ENCODE measurements at places on chromosomes 16 and 17.

DNA sequence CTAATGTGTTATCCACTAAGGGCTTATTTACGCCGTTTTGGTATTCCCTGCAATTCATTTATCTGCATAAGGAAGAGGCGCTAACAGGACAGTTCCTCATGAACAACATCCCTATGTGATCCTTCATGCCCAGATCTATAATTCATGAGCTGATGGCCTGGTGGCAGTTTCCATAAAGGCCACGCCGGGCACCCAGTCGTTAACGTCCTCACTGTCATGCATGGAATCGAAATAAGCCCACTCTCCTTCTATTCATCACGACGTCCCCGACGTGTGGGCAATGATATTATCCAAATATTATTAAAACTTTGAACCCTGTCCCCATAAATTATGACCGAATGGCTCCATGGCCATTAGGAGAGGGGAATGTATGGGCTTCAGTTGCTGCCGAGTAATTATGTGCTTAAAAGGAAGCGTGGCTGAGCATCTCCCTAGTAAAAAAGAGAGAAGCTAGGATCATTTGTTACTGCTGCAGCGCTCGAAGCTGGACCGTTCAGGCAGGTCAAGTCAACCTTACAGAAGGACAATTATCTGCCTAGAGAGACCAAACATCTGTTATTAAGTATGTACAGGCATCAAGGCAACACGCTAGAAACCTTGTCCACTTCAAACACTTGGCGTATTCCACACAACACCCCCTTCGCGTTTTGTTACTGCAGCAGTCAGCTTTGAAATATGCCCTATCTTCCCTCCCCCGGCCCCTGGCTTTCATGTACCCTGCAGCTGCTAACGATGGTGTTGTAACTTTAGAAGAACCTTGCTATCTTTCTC lies 94.0 kb upstream of the SALL1 start:
- no peak for DNase-seq

DNA sequence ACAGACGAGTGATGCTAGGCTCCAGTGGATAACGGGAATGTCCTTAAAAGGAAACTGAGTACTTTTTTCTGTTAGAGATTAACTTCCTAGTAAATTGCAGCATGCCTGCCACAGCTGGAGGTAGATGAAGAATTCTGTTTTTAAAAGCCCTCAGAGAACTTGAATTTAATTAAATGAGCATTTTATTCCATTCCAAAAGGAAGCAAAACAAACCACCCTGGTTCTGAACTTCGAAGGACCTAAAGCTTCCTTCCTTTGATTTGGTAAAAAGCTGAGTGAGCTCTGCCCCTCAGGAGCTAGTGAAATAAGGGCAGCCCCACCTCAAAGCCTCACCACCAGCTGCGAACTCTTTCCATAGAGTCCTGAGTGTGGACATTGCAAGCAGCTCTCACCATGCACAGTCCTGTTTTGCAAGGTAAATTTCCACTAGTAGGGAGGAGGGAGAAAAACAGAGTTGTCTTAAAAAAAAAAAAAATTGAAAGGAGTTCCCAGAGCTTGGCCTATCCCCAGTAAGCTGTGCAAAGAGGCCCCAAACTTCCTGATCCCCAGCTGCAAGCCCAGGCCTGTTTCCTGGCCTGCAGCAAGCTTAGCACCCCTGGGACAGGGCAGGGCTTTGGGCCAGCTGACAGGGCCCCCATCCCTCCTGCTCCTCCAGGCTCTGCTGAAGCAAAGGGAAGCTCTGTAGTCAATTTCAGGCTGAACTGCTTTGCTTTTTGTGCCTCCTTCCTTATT lies 11.2 kb downstream of the CHD9NB start:
- no peak for DNase-seq

- DNase-seq, result no peak
Observed at GRCh38 chr16:55302635-55303034, 21.4 kb upstream of the IRX6 start.

GRCh38 chr16:89051521-89052166 lies 42.0 kb upstream of the ACSF3 start:
- no peak for DNase-seq

- no peak for DNase-seq
Observed at GRCh38 chr17:61519754-61520440, 67.7 kb downstream of the TBX4 start.

DNA sequence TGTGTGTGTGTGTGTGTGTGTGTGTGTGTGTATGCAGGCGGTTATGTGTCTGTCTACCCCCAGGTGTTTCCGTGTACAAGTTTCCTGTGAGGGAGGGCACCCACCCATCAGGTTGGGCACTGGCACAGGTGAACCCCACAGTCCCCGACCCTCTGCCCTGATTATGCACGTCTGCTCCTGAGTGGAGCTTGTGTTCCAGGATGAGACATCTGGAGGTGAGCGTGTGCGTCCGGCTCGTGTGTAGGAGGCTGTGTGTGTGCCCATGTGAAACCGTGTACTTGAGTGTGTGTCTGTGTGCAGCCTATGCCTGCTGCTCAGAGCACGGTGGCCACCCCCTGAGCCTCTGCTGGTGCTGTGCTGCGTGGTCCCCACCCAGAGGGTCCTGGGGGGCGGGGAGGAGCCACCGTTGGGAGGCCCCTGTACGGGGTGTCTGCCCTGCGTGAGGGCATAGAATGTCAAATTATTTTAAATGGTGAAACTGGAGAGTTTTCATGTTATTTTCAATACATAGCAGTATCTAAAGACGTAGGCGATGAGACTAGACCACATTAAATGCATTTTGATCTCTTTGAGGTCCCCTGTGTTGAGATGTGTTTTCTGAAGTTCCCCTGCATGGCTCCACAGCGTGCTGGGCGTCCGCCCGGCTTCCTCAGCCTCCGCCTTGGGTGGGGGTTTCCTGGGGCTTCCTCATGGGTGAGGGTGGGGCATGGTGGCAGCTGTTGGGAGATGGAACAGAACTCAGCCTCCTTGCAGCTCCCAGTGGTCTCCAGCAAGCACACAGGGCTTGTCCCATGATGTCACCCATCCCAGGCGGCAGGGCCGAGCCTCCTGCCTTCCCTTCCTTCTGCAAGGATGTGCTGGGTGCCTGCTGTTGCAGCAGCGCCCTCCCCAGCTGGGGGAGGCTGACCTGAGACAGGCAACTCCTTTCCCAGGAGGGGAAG lies 43.4 kb downstream of the KCNJ12 start:
- DNase-seq, result no peak

GRCh38 chr16:11325404-11326083 lies 19.7 kb upstream of the RMI2 start:
- no peak for DNase-seq

All from NCI-H1930 (cell line).